CD4-positive, alpha-beta T cell treated with Interleukin-6 at 100 ng/mL for 8 hours (primary cell): ENCODE measurements at places on chromosomes 11 and 22.

DNA sequence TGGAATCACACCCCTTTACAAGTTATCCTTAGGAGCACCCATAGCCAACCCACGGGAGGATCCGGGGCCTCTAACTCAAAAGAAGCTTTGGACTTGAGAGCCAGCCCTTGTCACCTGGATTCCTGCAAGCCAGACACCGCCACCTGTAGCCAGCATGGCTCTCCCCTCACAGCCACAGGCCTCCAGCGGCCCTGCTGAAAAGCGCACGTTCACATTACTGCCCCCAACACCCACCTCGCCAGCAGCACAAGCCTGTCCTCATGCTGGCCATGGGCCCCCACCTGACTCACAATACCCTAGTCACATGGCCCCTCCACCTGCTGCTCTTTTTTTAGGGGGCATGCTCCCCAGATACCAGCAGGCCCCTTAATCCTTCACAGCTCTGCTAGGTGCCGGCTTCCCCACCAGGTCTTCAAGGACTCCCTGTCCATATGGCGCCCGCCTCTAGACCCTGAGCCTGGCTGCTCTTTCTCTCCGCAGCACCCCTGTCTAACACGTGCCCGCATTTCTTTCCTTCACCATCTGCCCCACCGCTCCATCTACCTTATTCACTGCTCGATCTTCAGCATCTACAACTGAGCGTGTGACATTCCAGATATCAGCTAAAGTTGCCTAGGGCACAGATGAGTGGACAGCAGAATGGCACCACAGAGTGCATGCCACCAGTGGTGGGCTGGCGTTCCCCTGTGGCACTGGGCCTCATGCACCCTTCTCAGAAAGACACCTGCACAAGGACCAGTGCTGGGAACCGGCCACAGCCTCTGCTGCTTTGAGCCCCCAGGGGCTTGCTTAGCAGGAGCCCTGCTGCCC, 6.6 kb downstream of the CARS1 start:
- DNase-seq: no peak

DNA sequence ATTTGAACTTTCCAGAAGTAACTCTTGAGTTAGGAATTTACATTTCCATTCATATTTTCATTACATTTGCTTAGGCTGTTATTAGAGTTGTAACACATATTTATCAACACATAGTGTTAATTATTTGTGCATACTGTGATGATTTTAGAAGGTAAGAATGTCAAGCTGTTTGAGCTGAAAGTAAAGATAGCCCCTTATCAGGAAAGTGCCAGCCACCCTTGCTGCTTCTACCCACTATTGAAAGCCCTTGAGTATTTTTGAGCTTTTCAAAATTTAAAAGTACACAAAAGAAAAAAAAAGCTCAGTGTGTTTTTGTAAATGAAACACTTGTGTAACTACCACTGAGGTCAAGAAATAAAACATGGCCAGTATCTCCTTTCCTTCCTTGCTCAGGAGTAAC, 8.0 kb downstream of the APLP2 start:
- DNase-seq: no peak

DNA sequence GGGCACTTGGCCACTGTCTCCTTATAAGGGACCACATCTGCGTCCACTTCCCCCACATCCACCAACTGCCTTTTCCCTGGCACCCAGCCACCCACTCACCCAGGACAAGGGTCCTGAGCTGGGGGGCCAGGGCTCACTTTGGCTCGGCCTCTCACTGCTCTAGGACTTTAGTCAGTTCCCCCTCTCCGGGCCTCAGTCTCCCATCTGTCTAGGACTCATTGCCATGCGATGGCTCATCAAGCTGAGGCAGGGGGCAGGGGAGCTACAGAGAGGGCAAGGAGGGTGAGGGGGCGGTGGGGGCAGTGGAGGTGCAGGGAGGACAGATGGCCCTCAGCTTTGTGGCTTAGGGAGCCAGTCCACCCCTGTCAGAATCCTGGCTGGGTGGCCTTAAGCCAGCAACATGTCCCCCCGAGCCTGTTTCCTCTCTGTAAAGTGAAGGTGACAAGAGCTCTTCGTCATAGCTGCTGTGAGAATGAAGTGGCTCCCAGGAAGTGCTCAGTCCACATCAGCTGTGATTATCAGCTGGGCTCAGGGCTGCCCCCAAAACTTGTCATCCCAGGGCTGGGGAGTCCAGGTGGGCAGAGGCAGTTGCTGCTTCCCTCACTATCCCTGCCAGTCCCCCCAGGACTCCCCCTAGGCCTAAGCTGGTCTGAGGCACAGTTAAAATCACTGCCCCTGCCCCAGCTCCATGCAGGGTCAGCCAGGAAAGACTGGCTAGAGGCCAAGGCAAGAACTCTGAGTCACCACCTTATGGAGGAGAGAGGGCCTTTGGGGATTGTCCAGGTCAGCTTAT, 14.9 kb downstream of the RAC2 start:
- peak; percentile 51 for DNase-seq

DNA sequence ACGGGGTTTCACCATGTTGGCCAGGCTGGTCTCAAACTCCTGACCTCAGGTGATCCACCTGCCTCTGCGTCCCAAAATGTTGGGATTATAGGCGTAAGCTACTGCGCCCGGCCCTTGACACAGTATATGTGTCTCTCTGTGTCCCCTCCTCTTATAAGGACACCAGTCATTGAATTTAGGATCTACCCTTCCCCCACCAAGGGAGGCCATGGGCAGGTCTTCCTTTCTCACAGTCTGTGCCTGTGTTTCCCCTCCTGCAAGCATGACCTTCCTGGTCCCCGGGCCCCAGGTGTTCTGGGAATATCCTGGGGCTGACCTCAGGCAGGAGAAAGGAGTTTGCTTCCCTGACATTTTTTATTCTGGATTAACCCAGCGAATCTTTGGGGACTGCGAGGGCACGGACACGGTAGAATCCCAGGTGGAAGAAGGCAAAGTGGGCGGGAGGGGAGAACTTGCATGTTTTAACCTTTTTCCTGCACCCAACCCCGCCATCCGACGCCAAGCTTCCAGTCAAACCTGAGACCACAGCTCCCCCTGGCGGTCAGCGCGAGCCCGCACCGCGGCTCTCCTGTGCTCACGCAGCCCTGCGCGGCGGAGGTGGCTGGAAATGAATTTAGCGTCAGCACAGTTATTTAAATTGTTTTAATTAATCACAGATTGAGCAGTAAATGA, 42.1 kb upstream of the ISX start:
- DNase-seq: peak; percentile 11

- DNase-seq: no peak
These were observed 81.4 kb upstream of the PARVA start for GRCh38 chr11:12295943-12296342.

DNA sequence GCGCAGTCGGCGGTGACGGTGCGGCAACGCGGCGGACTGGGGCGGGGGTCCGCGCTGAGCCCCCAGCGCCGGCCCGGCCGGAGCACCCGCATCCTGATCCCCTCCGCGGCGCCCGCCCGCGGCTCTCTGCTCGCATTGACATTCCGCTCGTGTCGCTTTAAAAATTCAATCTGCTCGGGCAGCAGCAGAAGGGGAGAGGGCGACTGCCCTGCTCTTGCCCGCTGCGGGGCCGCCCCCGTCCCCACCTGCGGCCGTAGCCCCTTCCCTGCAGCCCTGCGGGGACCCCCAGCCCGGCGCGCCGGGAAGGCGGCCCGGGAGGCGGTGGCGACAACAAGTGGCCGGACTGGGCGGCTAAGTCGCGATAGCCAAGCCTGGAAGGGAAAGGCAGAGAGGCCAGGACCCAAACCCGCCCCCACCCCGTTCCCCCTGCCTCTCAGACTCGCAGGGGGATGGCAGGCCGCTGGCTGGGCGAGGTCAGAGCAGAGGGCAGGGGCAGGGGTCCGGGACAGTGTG, 1.1 kb downstream of the CABP7 start:
- no peak for DNase-seq

DNA sequence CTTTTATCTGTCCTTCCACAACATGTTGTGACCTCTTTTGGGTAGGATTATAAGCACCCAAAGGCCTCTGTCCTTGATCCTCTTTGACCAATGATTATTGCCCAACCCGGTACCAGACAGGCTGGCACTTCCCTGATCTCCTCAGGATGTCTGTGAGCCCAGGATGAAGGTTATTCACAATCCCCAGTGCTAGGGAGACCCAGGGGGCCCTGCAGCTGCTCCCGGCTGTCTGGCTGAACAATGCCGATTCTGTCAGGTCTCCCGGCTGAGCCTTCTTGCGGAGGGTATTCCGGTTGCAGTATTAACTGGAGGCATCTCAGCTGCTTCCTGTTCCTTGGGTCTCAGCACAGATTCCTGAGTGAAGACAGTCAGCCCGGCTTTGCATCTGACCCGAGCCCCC, 71.2 kb upstream of the CDON start:
- DNase-seq: no peak

DNA sequence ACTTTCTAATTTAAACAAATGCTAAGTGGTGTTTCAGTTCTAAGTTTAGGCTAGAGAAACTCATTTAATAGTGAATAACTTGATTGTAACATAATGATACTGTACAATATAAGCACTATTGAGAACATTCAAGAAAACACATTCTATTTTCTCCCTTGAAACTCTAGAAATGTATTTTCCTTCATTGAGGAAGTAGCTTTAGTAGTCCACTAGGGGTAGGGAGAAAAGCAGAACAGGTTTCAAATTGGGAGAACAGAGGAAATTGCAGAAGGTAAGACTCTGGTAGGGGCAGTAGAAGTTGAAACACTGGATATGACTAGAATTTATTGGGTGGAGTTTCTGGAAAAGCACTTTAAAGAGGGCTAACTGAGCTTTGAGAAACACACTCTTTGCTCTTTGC, 31.6 kb upstream of the MPPED2 start:
- no peak for DNase-seq

- no peak for DNase-seq
These were observed 19.4 kb downstream of the TUBGCP6 start for GRCh38 chr22:50225200-50225969.

DNA sequence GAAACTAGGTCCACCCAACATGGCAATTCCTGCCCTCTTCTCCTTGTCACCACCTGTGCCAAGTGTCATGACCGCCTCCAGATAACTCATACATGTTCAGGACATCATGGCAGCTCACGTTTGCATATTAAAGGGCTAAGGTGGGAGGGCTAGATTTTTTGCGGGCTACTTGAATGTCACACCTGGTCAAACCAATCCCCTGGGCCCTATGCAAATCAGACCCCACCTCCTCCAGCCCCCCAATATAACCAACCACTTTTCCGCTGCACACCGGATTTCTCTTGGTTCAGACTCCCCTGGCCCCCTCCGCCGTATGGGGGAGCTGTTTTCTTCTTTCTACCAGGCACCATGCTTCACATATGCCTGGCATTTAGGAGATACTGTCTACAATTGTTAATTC, 12.6 kb downstream of the UPB1 start:
- DNase-seq: no peak

DNA sequence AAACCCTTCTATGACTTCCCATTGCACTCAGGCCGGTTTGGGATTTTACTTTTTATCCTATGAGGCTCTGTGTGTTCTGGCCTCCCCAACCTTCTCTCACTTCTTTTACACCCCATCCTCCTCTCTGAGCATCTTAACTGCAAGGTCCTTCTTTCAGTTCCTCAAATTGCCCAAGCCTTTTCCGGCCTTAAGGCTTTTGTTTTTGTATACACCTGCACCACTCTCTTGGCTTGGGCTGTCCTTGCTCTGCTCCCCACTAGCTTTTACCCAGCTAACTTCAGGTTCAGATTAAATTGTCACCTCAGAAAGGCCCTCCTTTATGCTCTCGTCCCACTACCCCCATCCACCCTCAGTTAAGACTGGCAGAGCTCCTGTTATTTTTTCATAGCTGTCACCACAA, 55.5 kb downstream of the FAM83F start:
- DNase-seq: no peak

GRCh38 chr11:1450949-1451710, 35.4 kb downstream of the MOB2 start:
- no peak for DNase-seq

DNA sequence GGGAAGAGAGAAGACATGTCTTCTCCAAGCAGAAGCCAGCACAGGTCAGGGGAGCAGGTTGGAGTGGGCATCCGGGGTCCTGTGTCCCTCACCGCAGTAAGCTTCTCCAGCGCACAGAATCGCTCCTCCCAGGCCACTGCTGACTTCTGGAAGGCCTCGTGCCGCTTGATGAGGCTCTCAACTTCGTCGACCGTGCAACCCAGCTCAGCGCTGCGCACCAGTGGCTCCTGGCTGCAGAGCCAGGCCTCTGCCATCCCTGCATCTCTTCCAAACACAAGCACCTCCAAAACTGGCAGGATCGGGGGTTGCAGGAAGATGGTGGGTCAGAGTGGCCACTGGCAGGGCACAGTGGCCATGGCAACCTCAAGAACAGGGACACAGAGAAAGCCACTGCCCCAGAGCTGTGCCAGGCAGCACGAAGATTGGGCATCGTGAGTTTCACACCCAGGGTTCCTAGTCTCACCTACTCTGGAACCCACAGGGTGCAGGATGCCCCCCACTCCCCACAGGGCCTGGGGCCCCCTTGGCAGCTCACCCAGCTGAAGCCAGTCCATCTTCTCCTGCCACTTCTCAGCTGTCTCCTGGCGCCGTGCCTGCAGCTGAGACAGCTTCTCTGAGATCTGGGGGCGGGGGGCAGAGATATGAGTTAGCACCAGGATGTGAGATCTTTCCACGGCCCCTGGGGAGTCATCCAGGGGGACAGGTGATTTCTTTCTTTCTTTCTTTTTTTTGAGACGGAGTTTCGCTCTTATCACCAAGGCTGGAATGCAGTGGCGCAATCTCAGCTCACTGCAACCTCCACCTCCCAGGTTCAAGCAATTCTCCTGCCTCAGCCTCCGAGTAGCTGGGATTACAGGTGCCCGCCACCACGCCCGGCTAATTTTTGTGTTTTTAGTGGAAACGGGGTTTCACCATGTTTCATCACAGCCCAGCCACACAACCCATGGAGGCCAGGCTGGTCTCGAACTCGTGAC, 11.2 kb upstream of the RBM4B start:
- no peak for DNase-seq

DNA sequence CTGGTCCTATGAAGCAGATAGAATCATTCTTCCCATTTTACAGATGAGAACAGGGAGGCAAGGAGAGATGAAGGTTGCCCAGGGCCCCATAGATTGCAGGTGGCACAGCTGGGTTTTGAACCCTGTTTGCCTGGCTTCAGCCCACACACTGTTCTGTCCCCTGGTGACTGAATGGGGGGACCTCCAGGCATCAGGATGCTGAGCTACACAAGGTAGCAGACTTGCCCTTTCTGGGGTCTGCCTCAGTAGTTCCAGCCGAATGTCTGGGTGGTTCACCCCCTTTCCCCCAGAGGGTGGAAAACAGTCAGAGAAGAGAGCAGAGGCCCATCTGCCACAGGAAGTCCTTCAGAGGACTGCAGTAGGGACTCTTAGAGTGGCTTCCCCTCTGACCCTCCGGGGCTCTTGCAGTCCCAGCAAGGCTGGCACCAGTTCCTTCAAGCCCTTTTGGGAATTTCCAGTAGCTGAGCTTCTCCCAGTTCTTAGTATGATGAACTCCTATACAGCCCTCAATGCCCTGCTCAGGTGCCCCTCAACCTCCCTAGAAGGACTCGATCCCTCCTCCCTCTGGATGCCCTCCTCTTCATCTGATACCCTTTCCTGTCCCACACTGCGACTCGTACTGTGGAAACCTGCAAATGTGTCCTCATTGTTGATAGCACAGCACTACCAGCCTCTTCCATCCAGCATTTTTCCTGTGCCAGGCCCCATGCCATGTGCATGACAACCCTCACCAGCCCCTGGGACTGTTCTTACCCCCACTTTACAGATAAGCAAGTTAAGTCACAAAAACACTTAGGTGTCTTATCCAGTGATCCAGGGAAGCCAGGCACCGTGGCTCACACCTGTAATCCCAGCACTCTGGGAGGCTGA, 82.8 kb downstream of the IGLL1 start:
- DNase-seq: no peak
